GOT3 (cell line): ENCODE measurements at places on chromosomes 16 and 17.

DNA sequence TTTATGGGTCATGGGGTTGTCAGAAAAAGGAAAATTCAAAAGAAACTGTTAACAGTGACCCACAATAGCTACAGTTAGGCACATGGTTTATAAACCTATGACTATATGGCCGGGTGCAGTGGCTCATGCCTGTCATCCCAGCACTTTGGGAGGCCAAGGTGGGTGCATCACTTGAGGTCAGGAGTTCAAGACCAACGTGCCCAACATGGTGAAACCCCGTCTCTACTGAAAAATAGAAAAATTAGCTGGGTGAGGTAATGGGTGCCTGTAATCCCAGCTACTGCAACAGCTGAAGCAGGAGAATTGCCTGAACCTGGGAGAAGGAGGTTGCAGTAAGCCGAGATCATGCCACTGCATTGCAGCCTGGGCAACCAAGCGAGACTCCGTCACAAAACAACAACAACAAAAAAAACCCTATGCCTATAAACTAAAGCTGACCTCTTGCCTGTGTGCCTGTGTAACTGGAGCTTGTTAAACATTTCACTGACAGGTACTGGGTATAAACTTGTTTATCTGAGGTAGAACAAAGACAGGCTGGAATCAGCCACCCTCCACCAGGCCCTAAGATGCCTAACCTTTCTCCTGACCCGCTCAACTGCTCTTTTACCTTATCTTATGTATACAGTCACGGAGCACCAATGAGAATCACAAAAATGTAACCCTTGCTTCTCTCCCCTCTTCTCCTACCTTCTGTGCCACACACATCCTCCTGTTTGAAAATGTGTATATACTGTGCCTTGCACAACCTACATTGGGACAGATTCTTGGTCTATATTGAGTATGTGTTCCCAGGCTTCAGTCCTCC lies 62.9 kb upstream of the ATF7IP2 start:
- no peak for DNase-seq

DNA sequence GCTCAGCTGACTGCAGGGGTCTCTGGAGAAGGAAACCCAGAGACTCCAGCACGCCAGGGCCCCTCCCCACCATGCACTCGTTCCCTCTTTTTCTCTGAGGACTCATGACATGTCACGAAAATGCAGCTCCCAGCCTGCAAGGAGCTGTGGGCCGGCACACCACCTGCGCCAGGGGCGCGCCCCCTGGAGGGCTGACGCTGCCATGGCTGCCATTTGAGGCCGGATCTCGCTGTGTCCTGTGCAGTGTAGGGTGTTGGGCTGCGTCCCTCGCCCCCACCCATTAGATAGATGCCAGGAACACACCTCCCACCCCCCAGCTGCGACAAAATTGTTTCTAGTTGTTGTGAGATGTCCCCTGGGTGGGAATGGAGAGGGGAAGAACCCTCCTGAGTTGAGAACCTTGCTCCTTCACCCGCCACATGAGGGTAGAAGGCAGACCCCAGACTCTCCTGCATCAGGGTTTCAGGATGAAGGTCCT lies 8.2 kb downstream of the SYNGR2 start:
- DNase-seq = no peak

DNA sequence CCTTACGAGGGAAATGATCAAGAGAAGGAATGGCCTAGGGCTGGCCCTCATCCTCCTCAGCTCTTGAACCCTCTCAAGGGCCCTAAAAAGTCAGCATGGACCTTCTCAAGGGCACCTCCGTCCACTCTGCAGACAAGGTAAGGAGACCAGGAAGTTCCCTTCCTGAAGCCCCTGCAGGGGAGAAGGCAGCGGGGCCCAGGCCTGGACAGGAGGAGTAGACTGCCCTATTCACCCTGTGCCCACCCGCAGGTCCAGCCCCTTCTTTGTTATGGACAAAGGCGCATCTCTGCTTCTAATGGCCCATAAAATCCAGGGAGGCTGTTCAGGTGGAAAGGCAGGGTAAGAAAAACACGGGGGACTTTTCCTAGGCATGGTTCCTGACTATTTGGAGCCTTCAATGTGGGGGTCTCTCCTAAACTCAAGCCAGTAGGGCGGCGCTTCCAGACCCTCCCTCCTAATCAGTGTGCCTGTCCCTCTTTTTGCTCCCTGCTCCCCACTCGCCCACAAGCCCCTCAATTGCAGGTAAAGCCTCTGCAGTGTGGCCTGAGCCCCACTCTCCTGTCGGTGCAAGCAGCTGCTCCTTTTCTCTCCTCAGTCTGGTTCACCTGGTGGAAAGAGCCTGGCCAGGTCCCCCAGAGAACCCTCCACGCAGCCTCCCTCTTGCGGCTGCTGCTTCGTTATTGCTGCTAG lies 28.2 kb downstream of the AXIN2 start:
- DNase-seq = no peak

GRCh38 chr16:15658149-15658548 lies 8.1 kb downstream of the NDE1 start:
- no peak for DNase-seq
